Coronary artery (tissue), 2 donors: ENCODE measurements at places on chromosomes 3 and 15.

- no peak for DNase-seq
These were observed 50.9 kb downstream of the CORO2B start for GRCh38 chr15:68629519-68630210.

- no peak for DNase-seq
These were observed 63.1 kb downstream of the CDC25A start for GRCh38 chr3:48125013-48125705.

DNA sequence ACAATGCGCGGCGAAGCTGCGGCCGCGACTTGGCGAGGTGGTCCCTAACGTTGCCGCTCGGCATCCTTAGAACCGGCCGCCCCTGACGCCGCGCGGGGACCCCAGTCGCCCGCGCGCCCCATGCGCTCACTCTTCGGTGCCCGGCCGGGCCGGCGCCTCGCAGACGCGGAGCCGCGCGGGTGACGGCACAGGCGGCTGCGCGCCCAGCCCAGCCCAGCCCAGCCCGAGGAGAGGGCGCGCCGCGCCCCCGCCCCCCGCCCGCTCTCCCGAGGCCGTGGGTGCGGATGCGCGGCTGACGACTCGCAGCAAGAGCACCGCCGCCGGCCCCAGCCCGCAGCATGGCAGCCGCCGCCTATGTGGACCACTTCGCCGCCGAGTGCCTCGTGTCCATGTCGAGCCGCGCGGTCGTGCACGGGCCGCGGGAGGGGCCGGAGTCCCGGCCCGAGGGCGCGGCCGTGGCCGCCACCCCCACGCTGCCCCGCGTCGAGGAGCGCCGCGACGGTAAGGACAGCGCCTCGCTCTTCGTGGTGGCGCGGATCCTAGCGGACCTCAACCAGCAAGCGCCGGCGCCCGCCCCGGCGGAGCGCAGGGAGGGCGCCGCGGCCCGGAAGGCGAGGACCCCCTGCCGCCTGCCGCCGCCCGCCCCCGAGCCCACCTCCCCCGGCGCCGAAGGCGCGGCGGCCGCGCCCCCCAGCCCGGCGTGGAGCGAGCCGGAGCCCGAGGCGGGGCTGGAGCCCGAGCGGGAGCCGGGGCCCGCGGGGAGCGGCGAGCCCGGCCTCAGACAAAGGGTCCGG lies 437 bp downstream of the KLF13 start:
- DNase-seq = peak; percentile 86

DNA sequence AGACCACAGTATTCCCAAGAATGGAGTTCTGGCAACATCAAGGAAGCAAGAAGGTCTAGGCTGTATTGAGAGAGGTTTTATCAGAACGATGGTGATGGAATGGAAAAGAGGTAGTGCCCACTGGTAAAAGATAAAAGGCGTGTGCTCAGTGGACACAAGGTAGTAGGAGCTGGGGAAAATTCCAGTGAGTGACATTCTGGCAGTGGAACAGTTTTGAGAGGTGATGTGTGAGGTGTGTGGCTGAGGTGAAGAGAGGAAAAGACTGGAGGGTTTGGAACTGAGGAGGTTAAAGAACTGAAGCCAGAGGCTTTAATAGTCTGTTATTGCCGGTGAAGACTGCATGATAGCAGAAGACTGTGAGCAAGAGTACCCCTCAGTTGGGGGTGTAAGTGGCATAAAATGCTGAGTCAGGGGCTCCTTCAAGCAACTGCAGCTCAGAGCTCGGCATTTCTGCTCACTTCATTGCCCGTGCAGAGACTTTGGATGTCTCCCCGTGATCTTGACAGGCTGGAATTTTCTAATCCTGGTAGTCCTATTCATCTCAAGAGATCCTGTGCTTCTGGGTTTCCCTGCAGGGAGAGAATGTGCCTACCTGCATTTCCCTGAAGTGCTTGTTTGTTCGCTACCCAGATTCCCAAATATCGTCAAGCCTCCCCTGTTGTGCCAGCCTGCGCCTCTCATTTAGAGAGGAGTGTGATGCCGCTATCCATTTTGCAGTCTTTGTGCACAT lies 191.0 kb downstream of the SATB1 start:
- DNase-seq = no peak

DNA sequence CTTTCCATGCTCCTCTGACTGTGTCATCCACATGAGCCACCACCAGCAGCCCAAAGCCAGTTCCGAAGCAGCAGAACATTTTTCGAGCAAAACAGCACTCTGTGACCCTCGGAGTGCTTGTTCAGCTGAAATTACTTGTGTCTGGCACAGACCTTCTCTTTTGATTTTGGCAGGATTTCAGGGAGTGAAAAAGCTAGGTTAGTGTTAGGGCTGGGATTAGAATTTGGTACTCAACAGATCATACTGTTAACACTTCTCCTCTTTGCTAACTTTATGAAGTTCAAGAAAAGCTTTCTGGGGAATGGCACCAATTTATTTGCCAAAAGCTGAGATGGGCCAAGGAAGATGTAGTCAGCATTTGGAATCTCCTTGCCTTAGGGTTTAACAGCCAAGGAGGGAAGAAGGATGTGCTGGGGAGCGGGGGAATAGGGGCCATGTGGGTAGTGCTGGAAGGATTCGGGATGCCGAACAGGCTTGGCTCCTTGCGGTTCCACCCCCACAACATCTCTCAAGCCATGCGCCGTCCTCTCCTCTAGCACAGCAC lies 55.1 kb upstream of the TRA2B start:
- no peak for DNase-seq

DNA sequence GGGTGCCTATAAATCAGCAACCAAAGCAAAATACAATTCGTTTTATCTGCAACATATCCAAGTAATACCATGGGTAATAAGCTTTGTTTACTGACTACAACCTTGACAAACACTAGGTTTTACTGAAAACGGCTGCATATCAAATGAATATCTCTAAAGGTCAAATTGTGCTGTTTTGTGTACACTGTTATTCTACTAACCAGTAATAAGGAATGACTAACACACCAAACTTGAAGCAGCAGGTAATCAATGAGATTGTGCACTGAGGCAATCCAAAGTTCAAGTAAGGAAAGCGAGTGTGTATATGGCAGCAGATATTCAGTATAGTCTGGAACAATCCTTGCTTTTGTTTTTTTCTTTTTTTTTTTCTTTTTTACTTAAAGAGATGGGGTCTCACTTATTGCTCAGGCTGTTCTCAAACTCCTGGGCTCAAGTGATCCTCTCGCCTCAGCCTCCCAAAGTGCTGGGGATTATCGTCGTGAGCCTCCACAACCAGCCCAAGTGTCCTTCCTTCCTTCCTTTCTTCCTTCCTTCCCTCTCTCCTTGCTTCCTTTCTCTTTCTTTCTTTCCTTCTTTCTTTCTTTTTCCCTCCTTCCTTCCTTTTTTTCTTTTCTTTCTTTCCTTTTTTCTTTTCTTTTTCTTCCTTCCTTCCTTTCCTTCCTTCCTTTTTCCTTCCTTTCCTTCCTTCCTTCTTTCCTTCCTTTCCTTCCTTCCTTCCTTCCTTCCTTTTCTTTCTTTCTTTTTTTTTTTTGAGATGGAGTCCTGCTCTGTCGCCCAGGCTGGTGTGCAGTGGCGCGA lies 34.9 kb downstream of the AP3S2 start:
- DNase-seq = no peak

GRCh38 chr3:64011685-64012084 lies 11.6 kb downstream of the PSMD6 start:
- no peak for DNase-seq

GRCh38 chr3:49769926-49770325 lies 16.4 kb downstream of the IP6K1 start:
- DNase-seq = no peak

DNA sequence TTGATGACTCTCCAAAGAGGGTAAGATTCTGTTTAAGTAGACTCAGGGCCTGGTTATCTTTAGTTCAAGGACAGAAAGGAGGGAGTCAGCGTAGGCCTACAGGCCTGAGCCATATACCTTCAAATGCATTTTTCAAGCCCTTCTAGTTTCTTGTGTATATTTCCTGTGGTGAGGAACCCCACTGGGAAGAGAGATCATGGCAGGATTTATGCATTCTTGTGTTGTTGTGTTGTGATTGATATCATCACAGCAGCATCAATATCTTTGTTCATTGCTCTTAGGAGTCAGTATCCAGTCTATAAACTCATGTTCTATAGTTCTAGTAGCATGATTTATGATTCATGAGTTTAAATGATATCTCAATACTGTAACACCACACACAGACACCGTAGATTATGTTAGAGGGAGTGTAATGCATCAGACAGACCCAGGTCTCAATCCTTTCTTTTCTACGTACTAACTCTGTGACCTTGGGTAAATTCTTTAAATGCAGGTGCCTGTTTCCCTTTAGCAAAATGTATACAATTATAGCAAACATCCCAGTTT lies 427.5 kb downstream of the PDCD6IP start:
- no peak for DNase-seq
